D341Med (cell line): ENCODE measurements at places on chromosomes 5 and 9.
A peak's percentile ranks its signal among the peaks of the same experiment; 100 is the strongest.

DNA sequence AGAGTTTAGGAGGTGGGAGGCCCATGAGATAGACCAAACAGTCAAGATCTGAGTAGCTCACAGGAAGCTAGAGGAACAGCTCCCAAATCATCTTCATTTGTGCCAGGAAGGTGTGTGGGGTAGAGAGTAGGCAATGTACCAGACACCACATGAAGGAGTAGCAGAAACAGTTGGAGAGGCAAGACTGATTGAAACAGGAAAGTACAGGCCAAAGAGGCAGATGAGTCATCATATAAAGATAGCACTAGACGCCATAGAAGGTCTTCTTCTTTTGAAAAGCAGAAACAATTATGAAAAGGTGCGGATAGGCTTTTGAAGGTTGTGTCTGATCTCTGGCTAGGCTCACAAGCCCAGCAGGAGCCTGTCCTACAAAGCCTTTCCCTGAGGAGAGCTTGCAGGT lies 62.7 kb upstream of the PALM2AKAP2 start:
- DNase-seq: no peak

- DNase-seq: no peak
Observed at GRCh38 chr5:91266184-91266705, 116.9 kb downstream of the ARRDC3 start.

GRCh38 chr5:138489683-138490061 lies 24.4 kb downstream of the EGR1 start:
- no peak for DNase-seq

- DNase-seq: no peak
Observed at GRCh38 chr9:113375057-113376023, 1.4 kb downstream of the HDHD3 start.

GRCh38 chr5:77957516-77957915 lies 181.4 kb upstream of the TBCA start:
- DNase-seq: no peak

DNA sequence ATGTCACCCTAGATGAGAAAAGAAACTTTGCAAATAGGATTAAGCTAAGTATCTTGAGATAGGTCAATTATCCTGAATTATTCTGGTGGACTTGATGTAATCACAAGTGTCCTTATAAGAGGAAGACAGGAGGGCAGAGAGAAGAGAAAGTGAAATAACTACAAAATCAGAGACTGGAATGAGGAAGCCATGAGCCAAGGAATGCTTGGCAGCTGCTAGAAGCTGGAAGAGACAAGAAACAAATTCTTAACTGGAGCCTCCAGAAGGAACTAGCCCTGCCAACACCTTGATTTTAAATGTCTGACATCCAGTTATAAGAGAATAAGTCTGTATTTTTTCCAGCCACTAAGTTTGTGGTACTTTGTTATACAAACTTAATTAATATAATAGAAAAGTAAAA lies 480.0 kb downstream of the NR2F1-AS1 start:
- DNase-seq: no peak

DNA sequence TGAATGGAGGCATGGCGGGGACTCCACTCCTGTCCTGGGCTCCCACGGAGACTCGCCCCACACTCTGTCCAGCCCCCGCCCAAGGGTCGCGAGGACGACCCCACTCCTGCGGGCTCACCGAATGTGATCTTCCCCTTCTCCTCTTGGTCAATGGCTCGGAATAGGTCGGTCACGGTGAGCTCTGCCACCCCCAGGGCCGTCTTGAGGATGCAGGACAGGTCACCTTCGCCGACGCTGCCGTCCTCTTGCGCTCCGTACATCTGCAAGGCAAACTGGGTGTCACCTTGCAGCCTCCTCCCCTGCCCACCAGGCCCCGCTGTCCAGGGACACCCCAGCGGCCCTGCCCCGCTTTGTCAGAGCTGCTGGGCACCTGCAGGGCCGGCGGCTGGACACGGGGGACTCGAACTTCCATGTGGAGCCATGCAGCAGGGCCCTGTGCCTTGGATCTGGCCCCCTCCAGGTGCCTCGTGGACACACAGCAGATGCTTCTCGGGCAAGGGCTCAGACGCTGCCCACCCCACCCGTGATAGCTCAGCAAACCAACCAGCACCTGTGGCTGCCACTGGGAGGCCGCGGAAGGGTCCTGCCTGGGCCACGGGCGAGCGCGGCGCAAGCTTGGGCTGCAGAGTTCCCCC lies 21.5 kb upstream of the SLC6A3 start:
- no peak for DNase-seq

- peak; percentile 4 for DNase-seq
Observed at GRCh38 chr5:135242866-135243555, 156.0 kb downstream of the MACROH2A1 start.

- DNase-seq: no peak
Observed at GRCh38 chr5:73103870-73104299, 16.5 kb upstream of the TMEM171 start.

- no peak for DNase-seq
Observed at GRCh38 chr5:173834071-173834771, 53.9 kb upstream of the CPEB4 start.

DNA sequence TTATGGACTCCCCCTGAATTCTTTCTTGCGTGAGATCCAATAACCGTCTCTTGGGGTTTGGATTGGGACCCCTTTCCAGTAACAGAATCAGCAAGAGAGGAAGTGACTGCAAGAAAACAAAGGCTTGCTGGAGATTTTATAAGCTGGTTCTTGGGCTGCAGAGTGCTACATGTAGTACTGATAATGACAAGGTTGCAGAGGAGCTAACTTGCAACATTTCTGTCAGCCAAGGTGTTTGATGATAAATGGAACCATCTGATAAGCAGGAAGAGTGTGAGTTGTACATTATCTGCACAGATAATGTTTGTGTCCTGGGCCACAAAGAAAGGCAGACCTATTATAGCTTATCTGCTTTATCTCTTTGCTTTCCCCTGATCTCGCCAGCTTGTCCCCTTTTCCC lies 37.1 kb downstream of the DNAJB5 start:
- no peak for DNase-seq

- DNase-seq: no peak
Observed at GRCh38 chr5:62737766-62738165, 159.1 kb downstream of the LRRC70 start.

DNA sequence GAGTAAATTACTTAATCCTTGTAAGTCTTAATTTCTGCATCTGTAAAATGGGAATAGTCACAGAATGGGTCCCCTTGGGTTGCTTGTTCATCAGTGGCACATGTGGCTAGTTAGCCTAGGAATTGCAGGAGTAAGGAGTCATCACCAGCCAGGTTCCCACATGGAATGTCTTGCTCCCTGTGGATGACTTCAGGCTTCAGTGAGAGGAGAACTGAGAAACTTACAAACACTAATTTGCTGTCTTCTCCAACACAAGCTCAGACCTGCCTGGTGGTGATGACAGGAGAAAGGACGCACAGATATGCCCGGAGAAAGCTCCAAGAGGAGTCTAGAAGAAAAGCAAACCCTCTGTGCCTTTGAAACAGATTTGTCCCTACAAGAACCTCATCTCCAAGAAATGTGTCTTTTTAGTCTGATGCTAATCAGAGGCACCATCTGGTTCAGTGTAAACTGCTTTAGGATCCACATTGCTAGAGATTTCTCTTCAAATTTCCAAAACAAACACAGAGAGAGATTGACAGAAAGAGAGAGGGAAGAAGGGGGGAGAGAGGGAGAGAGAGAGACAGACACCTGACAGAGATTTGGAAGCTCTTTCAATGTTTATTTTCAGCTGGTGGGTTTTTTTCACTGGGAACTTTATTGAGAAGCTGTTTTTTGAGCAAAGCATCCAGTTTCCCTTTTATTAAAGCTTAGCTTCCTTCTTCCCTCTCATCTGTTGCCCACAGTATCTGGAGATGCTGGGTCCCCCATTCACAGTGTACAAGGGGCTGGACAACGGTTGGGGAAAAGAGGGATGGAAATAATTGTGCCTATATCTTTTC lies 128.3 kb downstream of the DOCK2 start:
- DNase-seq: no peak

DNA sequence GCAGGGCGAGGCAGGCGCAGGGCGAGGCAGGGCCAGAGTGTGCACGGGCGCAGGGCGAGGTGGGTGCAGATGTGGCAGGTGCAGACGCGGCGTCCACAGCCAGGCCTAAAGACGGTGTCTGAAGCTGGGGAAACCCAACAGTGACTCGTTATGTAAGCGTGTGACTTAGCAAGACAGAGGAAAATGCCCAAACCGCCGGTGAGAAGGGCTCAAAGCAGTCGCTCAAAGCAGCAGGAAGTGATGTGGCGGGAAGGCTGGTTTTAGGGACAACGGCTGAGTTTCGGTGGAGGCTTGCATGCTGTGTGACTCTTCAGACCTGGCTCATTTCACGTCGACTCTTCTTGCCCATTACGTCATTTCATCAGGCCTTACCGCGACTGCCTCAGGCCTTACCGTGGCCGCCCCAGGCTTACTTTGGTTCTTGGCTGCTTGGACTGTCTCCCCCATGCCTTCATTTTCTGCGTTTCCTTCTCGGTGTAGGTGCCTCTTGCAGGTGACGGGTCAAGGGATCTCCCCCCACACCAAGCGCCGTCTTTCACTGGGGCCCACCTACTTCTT lies 50.5 kb upstream of the EXOC3 start:
- DNase-seq: no peak

GRCh38 chr5:104785097-104785496 lies 1222.5 kb upstream of the NUDT12 start:
- no peak for DNase-seq

DNA sequence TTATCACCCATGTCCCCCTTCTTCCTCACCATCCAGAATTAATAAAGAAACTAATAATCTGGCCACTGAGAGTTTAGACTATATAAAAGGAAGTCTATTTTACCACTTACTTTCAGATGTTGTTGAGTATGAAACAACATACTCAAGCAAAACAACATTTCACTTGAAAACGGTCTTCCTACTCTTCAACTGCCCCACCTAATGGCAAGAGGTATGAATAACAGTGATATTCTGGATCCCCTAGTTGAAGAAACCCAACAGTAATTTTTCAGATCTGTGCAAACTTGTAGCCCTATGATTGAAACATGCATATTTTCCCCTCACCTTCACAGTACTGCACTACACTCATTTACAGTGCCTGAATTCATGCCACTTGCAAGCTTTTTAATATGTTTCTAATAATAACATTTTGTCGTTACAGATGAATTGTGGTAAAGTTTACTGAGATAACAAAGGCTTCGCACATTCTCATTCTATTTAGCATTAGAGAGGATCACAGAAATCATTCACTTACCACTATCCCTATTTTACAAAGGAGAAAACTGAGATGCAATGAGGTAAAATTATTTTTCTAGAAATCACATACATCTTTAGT lies 267.9 kb upstream of the PDE4D start:
- peak; percentile 29 for DNase-seq

DNA sequence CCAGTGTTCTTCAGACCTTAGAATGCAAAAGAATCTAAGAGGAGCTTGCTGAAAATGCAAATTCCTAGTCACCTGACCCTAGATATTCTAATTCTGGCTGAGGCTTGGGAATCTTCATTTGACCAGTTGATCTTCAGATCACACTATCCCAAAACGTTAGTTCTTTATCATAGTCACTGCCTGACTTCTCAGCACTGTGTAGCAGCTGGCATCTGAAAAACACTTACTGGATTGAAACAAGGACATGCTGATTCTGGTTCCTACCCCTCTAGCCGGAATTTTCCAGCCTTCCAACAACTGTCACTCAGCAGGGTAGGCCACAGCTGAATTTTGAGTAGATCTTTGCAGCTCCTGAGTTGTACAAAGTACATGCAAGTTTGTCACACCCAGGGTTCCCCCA lies 72.2 kb downstream of the EBF1 start:
- no peak for DNase-seq

GRCh38 chr5:58871648-58872242 lies 288.9 kb downstream of the RAB3C start:
- DNase-seq: no peak

GRCh38 chr5:141952020-141952419 lies 6.0 kb downstream of the PCDH12 start:
- no peak for DNase-seq

GRCh38 chr5:57592236-57592635 lies 109.6 kb upstream of the ACTBL2 start:
- DNase-seq: no peak

DNA sequence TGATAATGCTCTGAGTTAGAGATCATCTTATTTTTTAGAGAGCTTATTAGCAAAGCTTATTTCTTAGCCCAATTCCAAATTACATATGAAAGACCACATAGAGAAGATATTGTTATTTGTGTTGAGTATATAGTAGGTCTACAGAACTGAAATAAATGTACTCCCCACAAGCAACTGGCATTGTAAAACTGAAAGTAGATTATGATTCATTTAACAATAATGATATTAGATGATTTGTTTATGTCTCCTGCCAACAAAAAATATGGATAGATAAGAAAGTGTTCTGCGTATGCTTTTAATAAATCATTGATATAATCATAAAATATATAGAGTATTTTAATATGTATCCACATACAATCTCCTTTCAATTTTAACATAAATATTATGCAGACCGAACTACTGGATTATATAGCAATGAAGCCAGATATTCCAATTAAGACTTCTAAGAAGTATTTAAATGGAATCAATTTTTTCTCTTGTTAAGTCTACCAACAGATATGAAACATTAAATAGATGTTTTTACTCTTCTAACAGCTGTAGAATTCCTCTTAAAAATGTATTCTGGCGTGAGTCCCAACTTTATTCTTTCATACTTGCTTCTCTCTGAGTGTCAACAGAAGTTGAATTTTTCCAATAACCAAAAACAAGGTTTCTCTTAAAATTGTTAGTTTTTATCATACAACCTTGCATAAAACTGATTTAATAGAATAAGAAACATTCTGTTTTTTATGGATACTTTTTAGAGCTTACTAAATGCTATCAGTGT lies 15.6 kb upstream of the DAB2 start:
- no peak for DNase-seq

GRCh38 chr5:159735036-159735435 lies 181.2 kb upstream of the ADRA1B start:
- no peak for DNase-seq

DNA sequence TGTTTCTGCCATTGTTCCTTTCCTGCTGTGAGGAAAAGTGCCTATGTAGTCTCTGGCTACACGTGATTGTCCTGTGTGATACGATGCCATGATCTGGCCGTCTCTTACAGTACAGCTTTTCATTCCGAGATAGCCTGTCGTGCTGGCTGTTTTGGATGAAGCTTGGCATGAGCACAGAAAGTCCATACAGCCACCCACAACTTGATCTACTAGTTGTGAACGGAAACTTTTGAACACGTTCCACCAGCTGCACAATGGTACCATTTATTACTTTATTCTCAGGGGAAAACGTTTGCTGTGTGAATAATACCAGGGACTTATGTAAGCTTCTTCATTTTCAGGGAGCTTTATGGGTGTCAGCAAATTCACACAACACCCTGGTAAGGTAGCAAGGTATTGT lies 217.6 kb upstream of the ANKRD55 start:
- DNase-seq: no peak
